ENCODE measurements at places on chromosomes 1 and 21. TPM values are rescaled to one million over a fixed set of nuclear protein-coding genes. Genes with fewer than 3 reads are reported as not detected.

DNA sequence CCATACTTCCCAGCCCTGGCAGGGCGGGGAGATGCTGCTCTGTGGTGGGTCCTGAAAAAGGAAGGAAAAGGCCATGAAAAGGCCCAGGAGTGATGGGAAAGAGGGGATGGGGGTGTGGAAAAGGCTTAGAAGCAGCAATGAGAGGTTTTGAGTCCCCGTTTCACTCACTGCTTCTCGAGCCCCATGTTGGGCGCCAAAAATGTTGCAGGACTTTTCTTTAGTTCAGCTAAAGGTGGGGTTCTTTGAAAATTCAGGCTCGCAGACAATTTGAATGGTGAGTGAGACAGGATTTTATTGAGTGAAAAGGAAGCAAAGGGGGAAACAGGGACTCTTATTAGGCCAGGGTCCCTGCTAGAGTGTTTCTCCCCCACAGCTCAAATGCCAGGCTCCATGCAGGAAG is 93.1 kb downstream of the MRPS6 start:
- H3K27me3 ChIP-seq = no peaks in the 10 kb centered on the region
- H3K27ac ChIP-seq = no peak overlapping the region
- no peaks in the 10 kb centered on the region for H3K36me3 ChIP-seq
- peaks cover 12% of the 10 kb centered on the region for H3K4me1 ChIP-seq

Gene TOMM20
- total RNA-seq = 131 TPM

Gene PPP2R5A
- total RNA-seq = 75.3 TPM

- H3K4me1 ChIP-seq = peaks cover under 1% of the 10 kb centered on the region
- no peaks in the 10 kb centered on the region for H3K27me3 ChIP-seq
- no peak for DNase-seq
- H3K4me3 ChIP-seq = no peak overlapping the region
- no peaks in the 10 kb centered on the region for H3K36me3 ChIP-seq
Measured at GRCh38 chr21:34530261-34530660, 18.3 kb upstream of the KCNE1 start.

- H3K36me3 ChIP-seq = no peaks in the 10 kb centered on the region
- peaks cover 10% of the 10 kb centered on the region for H3K4me1 ChIP-seq
- DNase-seq = no peak
- H3K4me3 ChIP-seq = no peak overlapping the region
- no peaks in the 10 kb centered on the region for H3K27me3 ChIP-seq
Measured at GRCh38 chr21:43273708-43274021, 104.9 kb downstream of the CRYAA start.

Gene HES4
- 29.2 TPM for total RNA-seq

Gene TMPRSS15
- total RNA-seq = not detected

DNA sequence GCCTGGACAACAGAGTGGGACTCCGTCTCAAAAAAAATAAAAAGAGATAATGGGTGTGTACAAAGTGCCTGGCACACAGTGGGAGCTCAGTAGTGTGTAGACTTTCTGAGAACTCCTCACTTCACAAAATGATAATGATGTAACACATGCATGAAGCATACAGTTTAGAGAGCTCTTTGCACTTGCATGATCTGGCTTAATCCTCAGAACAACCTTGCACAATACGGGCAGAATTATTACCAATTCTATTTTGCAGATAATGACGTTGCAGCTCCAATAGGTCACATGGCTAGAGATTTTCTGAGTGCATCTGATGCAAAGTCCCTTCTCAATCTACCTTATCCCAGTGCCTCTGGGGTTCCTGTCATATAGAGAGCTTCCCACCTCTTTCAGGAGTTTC is 71.4 kb downstream of the CD247 start:
- H3K4me3 ChIP-seq = no peak overlapping the region
- H3K27ac ChIP-seq = no peak overlapping the region
- DNase-seq = no peak
- H3K27me3 ChIP-seq = no peaks in the 10 kb centered on the region

Gene AMY1C
- 1.7 TPM for total RNA-seq

Gene GBP6
- not detected for total RNA-seq

GRCh38 chr1:44973645-44974044 is 12.8 kb downstream of the EIF2B3 start:
- DNase-seq = no peak
- no peak overlapping the region for H3K4me3 ChIP-seq
- peaks cover 26% of the 10 kb centered on the region for H3K36me3 ChIP-seq
- no peaks in the 10 kb centered on the region for H3K27me3 ChIP-seq

Gene DCST1
- not detected for total RNA-seq

GRCh38 chr21:29082046-29082815 is 8.8 kb upstream of the CCT8 start:
- no peaks in the 10 kb centered on the region for H3K36me3 ChIP-seq
- no peak overlapping the region for H3K4me3 ChIP-seq
- H3K27ac ChIP-seq = no peak overlapping the region
- H3K4me1 ChIP-seq = peaks cover 9% of the 10 kb centered on the region

DNA sequence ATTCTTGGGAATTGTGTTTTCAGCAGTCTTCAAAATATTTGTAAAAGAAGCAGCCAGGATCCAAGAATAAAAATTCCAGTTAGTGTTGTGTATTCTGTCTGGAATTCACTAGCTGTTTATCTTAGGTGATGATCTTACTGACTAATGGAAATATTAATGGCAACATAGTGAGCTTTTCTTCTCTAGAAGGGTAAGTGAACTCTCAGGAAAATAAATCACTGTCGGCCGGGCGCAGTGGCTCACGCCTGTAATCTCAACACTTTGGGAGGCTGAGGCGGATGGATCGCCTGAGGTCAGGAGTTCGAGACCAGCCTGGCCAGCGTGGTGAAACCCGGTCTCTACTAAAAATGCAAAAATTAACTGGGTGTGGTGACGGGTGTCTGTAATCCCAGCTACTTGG is 87.4 kb upstream of the KIF1B start:
- no peaks in the 10 kb centered on the region for H3K4me1 ChIP-seq
- peaks cover 26% of the 10 kb centered on the region for H3K36me3 ChIP-seq
- no peak for DNase-seq
- no peak overlapping the region for H3K27ac ChIP-seq

DNA sequence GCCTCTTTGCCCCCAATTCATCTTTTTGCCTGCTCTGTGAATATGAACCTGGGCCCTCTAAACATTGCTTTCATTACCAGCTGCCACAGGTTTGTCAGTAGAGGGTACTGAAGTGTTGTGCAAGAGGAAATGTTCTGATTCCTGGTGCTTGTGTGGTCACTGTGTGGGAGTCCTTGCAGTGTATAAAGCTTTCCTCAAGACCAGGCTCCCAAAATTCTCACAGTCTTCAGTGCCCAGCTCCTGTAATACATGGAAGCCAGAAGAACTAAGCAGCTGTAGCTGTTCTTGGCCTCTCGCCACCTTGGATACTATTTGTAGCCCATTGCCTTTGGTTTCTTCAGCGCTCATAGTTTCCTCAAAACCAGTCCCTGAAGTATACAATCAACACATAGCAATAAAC is 1046.2 kb downstream of the BRINP3 start:
- H3K27me3 ChIP-seq = no peaks in the 10 kb centered on the region
- H3K4me1 ChIP-seq = no peaks in the 10 kb centered on the region
- no peak for DNase-seq

Gene PIGV
- total RNA-seq = 27.4 TPM

GRCh38 chr1:178379807-178380206 is 117.0 kb downstream of the CLEC20A start:
- no peaks in the 10 kb centered on the region for H3K27me3 ChIP-seq
- no peaks in the 10 kb centered on the region for H3K4me1 ChIP-seq
- H3K36me3 ChIP-seq = no peaks in the 10 kb centered on the region
- no peak for DNase-seq
- H3K27ac ChIP-seq = no peak overlapping the region

Gene NMNAT2
- 39.5 TPM for total RNA-seq

DNA sequence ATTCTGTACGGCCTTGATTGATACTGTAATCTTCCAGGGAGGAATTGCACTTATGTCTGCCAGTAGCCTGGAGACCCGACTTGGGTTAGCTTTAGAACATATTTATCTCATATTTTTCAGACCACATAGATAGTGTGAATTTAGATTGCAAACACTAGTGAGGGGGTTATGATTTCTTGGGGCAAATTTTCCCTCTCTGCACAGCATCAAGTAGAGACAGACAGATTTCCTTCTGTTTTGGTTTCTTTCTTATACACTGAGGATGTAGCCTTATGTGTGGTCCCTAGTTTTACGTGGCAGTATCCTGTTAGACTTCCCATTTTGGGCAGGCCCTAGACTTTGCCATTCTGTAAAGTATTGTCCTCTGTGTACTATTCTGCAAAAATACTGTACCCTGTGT is 29.0 kb downstream of the SOAT1 start:
- DNase-seq = no peak
- no peaks in the 10 kb centered on the region for H3K4me1 ChIP-seq
- no peak overlapping the region for H3K27ac ChIP-seq
- no peak overlapping the region for H3K4me3 ChIP-seq
- no peaks in the 10 kb centered on the region for H3K27me3 ChIP-seq
- H3K36me3 ChIP-seq = no peaks in the 10 kb centered on the region

Gene OR10J1
- not detected for total RNA-seq

Gene LRRC47
- total RNA-seq = 42.2 TPM

GRCh38 chr1:6961905-6962477 is 176.7 kb downstream of the CAMTA1 start:
- no peaks in the 10 kb centered on the region for H3K4me1 ChIP-seq
- H3K27me3 ChIP-seq = peaks cover 5% of the 10 kb centered on the region
- DNase-seq = no peak
- H3K4me3 ChIP-seq = no peak overlapping the region

Gene NBPF10
- total RNA-seq = 3.5 TPM
